Endodermal cell (in vitro differentiated cells): ENCODE measurements at places on chromosomes 2 and 18.

- no peak for DNase-seq
Measured at GRCh38 chr2:169569948-169570347, 3.7 kb downstream of the FASTKD1 start.

DNA sequence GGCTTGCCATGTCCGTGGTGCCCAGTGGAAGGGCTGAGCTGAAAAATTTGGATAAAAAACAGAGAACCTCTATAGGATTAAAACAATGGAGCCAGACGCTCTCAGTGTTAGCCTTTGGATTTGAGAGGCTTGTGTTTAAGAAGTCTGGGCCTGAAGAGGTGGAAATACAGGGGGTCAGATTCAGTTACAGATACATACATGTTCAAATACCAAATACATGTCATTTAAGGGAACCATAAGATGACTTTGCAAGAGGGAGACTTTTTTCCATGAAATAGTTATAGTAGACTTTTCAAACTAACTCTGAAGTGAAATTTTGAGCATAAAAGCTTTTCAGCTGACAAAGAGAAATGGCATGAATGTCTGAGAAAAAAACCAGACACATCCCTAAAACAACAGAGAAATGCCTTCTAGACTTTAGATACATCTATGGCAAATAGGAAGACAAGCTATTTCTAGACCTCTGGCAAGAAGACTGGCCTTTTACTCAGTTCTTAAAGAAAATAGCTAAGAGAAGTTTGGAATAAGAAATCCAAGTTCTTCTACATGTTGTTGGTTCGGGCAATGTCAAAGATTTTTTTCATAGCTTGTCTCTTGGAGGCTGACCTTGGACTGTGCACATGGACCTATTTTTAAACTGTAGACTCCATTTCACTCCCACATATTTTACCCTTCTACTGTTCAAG is 112.9 kb downstream of the LTBP1 start:
- DNase-seq = no peak

DNA sequence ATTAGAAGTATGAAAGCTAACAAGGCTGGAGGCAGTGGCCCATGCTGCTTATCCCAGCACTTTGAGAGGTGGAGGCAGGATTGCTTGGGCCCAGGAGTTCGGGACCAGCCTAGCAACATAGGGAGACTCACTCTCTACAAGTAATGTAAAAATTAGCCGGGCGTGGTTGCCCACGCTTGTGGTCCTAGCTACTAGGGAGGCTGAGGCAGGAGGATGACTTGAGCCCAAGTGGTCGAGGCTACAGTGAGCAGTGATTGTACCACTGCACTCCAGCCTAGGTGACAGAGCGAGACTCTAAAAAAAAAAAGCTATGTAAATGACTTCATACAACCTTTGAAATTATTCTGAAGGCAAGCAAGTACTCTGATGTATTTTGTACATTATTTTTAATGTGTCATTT is 1.5 kb downstream of the RMDN2 start:
- DNase-seq = no peak

DNA sequence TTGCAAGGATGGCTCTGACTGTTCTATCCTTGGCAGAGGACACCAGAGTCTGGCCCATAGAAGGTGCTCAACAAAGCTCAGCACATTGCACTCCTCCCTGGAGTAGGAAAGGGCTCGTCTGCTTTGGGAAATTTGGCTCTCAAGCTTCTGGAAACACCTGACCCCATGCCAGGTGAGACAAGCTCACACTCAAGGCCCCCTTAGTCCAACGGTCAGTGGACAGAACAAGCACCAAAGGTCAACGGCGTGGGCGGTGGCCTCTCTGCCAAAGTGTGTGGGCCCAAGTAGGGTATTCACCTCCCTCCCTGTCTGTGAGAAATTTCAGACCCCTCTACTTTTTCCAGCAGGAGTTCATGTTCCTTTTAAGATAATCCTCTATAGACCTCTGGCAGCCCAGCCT is 2.0 kb upstream of the STEAP3 start:
- no peak for DNase-seq

DNA sequence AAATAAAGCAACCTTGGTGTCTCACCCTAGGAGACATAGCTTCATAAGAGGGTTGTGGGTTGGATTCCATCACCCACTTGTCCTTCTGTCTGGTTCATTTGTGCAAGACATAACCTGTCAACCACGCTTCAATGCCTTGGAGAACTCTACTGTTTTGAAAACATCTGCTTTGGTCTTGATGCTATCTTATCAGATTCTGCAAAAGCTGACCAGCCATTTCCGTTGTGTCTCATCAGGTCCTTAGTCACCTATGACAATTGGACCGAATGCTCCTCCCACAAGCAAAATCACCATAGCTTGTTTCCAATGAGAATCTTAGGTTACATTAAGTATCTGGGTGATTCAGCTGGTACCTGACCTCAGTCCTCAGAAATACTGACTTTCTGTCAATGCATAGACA is 35.4 kb downstream of the STAT4 start:
- no peak for DNase-seq

DNA sequence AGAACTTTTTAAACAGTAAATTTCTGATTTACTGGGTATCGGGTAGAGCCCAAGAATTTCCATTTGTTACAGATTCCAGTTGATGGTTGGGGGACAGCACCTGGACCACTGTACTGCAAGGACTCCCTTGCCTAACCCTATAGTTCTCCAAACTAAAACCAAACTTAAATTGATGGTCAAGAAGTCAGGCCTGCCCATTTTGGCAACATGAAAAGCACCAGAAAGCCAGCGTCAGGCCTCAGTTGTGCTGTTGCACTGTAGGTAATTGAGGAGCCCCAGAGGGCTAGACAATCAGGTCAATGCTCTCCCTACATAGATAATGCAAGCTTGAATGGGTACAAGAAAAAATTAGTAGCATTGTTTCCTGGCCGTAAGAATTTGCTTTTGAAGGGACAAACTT is 40.5 kb downstream of the NOP58 start:
- DNase-seq = peak; percentile 15

- DNase-seq = no peak
Measured at GRCh38 chr2:196670342-196670741, 30.8 kb downstream of the CCDC150 start.

GRCh38 chr18:21663578-21663977 is 41.0 kb downstream of the ABHD3 start:
- no peak for DNase-seq

GRCh38 chr2:47782381-47782670 is 619 bp upstream of the MSH6 start:
- no peak for DNase-seq

DNA sequence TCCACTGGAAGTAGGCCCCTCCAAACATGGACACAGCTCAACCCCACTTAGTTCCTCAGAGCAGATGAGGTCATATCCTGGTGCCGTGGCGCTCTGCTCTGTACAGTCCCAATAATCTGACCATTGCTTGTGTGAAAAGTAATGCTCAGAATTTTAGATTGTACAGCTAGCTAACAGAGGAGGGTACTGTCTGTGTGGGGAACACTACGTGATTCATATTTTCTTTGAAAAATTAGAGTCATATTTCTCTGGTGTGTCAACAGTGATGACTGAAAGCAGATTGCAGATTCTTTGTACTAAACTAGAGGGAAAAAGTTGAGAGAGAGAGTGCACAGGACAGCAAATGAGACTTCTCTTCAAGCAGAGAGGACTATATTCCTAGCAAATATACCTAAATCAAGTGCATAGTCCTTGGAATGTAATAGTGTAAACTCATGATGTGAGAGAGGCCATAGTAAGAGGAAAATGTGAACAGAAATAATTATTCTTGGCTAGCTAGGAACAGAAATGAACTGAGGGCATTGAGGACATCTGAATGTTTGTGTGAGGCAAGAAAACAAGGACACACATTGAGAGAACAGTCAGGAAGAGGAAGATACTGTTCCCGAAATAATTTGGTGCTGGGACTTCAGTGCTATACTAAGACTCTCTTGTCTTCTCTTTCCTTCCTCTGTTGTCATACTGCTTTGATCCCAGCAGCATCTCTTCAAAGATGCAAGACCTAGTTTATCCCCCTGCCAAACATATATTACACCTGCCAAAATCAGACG is 157.0 kb upstream of the RND3 start:
- no peak for DNase-seq

GRCh38 chr2:27966466-27966865 is 75.9 kb downstream of the BABAM2 start:
- no peak for DNase-seq

GRCh38 chr2:239945751-239946561 is 79.2 kb downstream of the NDUFA10 start:
- peak; percentile 40 for DNase-seq
